ENCODE measurements at places on chromosomes 3 and 15.

- peak; percentile 79 for DNase-seq
Measured at GRCh38 chr3:16842272-16843270, 42.2 kb upstream of the PLCL2 start.

GRCh38 chr3:161957467-161957866 is 460.9 kb downstream of the OTOL1 start:
- DNase-seq: no peak

DNA sequence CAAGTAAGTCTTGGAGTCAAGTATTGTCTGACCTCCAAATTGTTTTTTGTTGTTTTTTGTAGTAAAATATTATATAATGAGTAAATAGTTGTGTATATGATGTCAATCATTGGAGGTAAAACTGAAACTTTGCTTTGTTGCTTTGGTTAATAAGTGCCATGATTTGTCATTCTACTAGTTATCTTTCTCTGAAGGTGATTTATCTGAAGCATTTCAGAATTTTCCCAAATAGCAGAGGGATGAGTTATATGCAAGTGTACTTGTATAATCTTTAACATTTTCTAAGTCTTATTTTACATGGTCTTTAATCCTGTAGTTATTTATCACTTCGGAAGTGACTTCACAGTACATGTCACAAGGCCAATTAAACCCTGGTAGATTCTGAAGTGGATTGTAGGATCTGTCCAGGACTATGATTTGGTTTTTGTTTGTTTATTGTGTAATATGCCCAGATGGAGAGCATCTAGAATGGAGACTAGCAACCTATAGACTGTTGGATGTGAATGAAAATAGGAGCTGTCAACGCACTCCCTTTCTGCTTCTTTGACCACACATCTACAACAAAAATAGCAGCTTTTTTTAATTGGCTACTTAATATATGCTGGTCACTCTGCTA is 93.1 kb upstream of the SAMMSON start:
- no peak for DNase-seq

DNA sequence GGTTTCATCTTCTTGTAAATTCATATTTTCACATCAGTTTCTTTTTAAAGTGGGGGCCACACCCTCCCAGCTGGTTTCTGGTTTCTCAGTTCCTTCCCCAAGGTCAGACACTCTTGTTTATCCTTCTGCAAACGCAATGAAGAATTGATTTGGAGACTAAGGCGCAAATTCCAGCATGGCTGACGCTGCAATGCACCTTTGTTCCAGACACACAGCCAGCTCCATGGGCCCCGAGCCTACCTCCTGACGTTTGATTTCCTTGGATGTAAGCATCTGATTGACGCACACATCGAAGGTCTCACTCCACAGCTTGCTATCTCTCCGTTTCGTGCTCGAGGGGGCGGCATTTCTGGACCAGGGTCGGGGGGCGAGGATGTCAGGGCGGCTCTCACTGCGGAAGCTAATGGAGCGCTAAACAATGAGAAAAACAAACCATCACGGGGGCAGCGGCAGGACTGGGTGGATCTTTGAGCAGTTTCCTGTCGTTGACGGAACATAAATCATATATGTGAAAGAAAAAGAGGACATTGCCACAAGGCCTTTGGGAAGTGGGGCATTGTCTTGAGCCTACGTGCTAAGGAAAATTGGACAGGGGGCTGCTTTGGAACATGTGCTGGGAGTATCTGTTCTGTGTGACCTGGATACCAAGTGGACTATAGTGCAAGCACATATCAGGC is 46.9 kb downstream of the ARHGEF3 start:
- DNase-seq: peak; percentile 4

DNA sequence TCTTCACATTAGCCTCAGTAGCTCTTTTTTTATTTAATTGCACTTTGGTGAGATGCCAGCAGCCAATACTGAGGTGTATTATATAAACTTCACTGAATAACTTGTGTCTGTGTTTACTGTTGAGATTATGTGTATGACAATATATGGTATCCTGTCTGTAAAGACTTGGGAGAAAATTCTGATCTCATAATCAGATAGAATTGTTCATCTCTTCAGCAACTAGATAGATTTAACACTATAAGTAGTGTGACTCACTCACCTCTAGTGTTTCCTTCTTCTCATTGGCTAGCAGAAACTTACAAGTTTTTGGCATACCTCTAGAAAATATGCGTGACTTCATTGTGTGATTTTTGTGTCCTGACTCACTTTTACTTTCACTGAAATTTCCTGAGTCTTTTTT is 67.6 kb upstream of the TGFBR2 start:
- no peak for DNase-seq

DNA sequence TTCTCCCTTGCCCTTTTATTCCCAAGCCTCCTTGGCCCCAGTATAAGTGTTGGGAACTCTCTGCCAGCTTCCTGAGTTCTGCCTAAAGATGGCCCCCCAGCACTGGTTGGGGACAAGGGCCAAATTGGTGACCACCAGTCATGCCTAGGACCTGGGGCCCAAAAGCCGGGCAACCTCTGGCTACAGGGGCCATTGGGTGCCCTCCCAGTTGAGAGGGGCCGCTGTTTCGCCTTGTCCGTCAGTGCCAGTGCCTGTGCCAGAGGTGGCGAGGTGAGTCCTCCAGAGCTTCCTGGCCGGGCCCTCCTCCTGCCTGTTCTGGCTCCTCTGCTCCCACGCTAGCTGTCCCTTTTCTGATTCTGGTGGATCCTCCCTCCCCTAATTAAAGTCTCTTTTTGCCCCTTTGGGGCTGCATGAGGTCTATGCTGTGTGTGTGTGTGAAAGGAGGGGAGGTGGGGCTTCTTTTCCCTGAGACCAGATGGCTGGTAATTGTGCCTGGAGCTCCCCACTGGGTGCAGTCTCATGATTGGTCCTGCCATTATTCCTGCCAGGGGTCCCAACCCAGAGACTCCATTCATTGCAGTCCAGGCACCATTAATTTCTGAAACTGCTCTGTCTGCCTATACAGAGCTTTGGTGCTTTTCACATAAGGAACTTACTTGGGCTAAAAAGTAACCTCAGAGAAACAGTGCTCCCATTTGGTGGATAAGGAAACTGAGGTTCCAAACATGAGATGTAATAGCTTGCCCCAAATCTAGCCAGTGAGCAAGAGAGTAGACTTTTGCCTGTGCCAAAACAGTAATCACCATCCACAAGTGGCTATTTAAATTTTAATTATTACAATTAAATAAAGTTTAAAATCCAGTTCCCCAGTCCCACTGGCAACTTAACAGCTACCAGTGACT is 3.1 kb upstream of the TTLL3 start:
- no peak for DNase-seq

DNA sequence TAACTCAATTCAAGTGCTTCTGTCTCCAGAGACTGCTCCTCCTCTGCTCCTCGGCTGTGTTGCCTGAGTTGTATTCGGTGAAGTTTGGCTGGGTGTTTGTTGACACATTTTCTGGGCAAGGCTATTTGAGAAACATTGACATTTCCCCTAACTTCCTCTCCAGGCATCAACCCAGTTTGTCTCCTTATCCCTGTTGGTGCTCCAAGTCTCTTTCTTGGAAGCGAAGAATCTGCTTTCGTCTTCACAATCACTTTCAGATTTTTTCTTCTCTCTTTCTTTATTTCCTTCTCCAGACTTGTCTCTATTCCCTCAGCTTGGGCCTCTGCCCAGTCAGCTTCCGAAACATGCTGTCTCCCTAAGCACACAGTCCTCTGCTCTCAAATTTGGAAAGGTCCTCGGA is 84.7 kb downstream of the ETV5 start:
- no peak for DNase-seq

- DNase-seq: no peak
Measured at GRCh38 chr15:63234451-63234870, 42.9 kb upstream of the APH1B start.

- DNase-seq: no peak
Measured at GRCh38 chr3:171672538-171672937, 137.7 kb downstream of the PLD1 start.

- no peak for DNase-seq
Measured at GRCh38 chr3:129006864-129007263, 5.8 kb downstream of the EFCC1 start.

DNA sequence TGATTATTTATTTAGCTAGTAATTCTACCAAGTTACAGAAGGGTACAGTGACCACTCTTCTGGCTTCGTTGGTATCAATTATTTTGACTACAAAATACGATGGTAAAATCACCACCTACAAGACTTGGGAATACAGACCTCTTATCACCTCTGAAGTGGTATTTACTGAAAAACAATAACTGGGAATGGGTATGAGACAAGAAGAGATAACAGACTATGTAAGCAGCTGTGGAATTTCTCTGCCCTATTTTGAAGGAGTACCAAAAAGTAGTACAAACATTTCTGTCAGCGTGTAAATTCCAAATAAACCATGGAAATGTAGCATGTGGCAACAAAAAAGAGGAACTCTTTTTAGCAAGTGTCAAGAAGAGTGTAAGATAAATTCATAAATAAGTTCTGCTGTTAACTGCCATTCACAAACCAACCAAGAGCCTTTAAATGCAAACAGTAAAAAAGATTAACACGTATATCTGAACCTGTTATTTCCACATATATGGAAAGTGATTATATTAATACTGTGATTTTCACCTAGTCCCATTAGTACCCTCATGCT is 77.0 kb upstream of the SLC12A8 start:
- DNase-seq: no peak

All from NCI-H1417 (cell line).